ENCODE measurements at places on chromosomes 12 and 14.

DNA sequence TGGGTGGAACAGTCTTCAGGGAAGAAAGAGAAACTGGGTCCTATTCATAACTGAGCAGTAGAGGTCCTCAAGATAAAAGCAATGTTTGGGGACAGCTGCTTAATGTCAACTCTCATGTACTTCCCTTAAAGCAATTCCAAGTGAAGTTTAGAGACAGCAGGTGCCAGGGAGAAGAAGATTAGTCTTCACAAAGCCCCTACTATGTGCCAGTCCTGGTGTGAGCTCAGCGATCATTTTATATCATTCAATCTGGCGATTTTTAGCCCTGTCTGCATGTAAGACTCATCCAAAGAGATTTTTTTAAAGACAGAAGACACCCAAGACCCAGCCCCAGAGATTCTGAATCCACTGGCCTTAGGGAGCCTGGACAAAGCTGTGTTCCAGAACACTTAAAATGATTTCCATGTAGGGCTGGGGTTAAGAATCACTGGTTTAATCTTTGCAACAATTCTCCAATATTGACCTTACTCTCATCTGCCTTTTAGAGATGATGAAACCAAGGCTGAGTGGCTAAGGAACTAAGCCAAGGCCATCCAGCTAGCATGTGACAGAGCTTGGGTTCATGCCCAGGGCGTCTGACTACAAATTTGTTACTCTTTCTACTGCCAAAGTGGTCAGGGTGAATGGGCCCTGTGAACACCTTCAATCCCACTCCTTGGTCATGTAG, 404.5 kb upstream of the TBX3 start:
- DNase-seq, result no peak

DNA sequence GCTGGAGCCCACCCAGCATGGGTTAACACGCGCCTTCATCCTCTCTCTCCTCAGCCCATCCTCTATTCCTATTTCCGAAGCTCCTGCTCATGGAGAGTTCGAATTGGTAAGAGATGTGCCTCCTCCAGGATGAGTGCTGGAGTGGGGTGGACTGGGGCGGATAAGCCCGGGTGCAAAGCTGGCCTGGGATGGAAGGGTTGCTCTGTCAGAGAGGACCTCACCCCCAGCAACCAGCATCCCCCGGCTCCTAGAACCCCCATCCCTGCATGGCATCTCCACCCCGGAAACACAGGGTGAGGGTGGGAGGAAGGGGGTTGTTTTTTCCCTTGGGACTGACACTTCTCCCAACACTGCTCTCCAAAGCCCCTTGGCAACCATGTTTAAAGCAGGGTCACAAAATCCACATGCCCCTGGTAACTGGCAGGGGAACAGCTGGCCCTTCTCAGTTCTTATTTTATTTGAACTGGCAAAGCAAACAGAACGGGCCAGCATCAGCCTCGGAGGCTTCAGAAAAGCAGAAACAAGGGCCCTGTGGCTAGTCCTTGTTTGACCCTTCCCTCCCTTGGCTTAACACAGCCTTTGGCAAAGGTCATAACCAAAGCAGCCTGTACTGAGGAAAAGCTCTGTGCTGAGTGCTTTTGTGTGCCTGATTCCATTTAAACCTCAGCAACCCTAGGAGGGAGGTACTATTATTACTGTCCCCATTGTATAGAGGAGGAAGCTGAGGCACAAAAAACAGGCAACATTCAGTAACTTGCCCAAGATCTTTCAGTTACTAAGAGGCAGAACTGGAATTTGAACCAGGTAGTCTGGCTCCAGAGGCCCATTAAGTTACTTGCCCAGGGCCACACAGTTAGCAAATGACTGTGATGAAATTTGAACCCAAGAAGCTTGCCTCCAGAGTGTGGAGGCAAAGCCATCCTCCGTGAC, 4.2 kb downstream of the GSTZ1 start:
- DNase-seq, result no peak

GRCh38 chr14:100577321-100577985, 9.8 kb downstream of the BEGAIN start:
- no peak for DNase-seq

- DNase-seq, result no peak
Observed at GRCh38 chr12:124743479-124744272, 120.0 kb downstream of the SCARB1 start.

DNA sequence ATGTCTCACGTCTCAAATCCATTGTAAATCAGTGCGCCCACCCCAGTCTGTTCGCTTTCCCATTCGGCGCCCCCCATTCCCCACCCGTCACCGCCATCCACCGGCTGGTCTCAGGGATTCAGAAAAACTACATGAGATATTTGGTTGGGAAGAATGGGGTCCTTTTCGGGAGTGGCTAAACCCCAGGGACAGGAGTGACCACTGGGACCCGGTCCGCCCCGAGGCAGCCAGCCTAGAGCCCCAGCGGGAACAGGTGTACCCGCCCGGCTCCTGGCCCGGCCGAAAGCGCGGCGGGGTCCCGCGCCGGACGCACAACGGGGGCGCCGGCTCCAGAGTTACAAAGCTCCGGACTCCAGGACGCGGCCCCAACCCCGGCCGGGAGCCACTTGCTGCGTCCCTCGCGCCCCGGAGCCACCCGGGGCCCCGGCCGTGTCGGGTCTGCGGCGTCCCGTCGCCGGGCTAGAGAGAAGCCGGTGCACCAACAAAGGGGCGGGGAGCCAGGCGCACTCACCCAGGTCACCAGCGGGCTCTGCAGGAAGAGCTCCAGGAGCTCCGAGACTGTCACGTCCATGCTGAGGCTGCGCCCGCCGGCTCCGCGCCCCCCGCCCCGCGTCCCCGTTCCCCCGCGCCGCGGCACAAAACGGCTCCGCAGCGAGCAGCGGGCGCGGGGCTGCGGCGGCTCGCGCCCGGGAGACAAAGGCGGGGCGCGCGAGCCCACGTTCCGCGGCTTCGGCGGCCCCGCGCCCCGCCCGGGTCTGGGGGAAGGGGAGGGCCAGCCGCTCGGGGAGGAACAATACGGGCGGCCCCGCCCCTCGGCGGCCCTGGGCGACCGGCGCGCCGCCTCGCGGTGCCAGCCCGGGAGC, at the start of gene CCDC88C:
TSS of gene CCDC88C (minus strand) at position 701 of the 863 bp plus-strand sequence. CDS start at position 571, 130 bp downstream.
- peak; percentile 77 for DNase-seq

GRCh38 chr12:112107306-112108201, 1.0 kb downstream of the NAA25 start:
- DNase-seq, result peak; percentile 37

GRCh38 chr12:64139021-64139420, 83.1 kb downstream of the KICS2 start:
- DNase-seq, result no peak

DNA sequence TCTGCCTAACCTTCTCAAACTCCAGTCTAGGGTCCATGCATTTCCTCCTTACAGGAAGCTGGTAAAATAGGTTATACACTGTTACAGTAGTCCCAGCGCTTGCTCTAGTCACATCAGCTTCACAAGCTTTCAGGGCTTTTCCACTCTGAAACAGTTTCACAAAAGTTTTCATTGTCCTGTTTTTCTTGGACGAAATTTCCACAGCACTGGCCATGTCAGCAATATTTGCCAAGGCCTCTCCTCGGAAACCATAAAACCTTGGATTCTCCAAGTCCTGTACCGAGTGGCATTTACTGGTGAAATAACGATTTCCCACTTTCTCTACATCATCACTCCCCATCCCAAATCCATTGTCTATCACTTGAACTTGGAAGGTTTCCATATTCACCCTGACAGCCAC, 2.1 kb downstream of the MLH3 start:
- DNase-seq, result no peak

GRCh38 chr14:20846560-20846959, 43.9 kb upstream of the RNASE1 start:
- DNase-seq, result no peak

DNA sequence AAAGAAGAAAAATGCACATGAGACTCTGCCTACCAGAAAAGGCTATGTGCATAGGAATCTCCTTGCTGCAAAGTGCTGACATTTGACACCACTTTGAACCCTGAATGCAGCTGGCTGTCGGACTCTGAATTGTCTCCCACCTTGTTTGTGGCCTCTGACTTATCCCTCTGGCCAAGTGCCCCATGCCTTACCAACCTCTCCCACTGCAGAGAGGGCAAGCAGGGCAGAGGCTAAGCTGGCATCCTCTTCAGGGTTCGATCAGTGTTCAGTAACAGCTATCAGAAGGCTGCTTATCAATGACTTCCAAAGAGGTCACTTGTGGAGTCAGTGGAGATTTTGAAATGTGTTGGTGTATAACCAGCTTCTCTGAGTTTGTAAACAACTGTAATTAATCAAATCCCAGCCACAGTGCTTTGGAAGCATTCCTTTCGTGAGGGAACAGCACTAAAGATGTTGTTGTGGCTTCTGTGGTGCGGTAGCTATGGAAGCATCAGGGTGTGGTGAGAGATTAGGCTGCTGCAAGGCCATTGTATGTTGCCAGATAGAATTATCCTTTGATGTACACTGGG, 22.6 kb upstream of the BMP4 start:
- no peak for DNase-seq

- no peak for DNase-seq
Observed at GRCh38 chr12:31773223-31773750, 44.5 kb upstream of the AMN1 start.

GRCh38 chr14:104187121-104187889, 48.9 kb downstream of the KIF26A start:
- DNase-seq, result no peak

GRCh38 chr14:74377976-74378690, 29.9 kb downstream of the VRTN start:
- no peak for DNase-seq

All from activated CD4-positive, alpha-beta T cell treated with anti-CD3 and anti-CD28 coated beads, Interleukin-2, amount 50 U/mL, for 48 hours (primary cell).